Pulmonary artery endothelial cell (primary cell): ENCODE measurements at places on chromosomes 5 and 9. TPM values are rescaled to one million over a fixed set of nuclear protein-coding genes. Genes with fewer than 3 reads are reported as not detected.

PHF2 gene
- total RNA-seq: 14.2 and 14.9 TPM in 2 replicates

ARL10 gene
- 6.7 and 9.2 TPM in 2 replicates for total RNA-seq

MYOT gene
- total RNA-seq: not detected in 2 replicates

CATSPER3 gene
- 0.07 TPM in 1 of 2 replicates, not detected in the other for total RNA-seq

CACNA1B gene
- 0.07 TPM in 2 replicates for total RNA-seq

NAA35 gene
- total RNA-seq: 17.6 and 22.2 TPM in 2 replicates

DNA sequence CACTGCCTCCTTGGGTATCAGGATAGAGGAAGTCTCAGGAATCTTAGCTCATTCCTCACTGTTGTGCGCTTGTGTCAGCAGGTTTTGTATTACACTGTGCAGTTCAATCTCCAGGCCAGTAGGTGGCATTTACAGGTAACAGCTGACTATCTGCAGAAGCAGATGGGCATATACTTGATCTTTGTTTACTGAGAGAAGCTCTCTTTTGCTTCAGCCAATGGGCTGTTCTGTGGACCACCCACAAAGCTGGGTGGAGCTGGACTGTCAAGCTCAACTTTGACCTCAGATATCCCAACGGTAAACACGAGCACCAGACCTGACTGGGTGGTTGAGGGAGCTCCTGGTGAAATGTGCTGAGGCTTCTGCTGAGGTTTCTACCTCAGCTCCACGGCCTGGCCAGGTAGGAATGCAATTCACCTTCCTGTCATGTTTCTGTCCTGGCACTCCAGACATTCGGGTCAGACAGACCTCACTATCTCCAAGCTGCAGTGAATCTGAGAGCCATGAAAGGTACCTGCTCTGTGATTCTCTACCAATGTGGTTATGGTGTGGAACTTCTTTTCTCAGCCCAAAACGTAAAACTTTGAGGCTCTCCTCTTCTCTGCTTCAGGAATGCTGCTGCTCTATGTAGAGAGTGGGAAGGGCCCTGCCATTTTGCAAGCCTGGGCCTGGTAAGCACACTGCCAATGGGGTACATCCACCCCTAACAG lies 167.9 kb upstream of the ACTBL2 start:
- DNase-seq: peak; percentile 27

DNA sequence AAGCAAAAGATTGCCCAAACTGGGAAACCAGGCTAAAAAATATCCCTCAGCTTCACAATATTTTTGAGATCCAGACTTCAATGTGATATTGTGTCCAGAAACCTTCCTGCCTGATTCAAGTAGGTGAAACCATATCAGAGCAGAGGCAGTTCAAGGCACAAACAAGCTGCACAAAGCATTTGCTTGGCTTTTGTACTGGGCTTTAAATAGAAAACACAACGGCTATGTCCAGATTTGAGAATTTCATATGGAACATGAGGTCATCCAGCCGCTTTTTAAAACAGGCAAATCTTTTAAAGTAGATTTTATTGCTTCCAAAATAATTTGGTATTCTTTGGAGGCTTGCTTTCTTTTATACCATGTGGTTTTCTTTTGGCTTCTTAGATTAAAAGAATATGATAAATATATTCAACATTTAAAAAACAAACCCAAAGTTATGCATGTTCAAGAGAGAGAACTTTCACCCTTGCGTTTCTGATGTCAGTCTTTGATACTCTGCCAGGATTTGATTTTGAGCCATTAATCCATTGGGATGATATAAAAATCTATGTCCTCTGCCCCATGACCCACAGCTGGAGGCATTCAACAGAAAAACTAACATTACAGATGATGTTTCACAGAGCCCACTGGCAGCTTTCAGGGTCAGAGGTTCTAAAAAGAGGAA lies 29.0 kb upstream of the CCDC112 start:
- DNase-seq: no peak

DNA sequence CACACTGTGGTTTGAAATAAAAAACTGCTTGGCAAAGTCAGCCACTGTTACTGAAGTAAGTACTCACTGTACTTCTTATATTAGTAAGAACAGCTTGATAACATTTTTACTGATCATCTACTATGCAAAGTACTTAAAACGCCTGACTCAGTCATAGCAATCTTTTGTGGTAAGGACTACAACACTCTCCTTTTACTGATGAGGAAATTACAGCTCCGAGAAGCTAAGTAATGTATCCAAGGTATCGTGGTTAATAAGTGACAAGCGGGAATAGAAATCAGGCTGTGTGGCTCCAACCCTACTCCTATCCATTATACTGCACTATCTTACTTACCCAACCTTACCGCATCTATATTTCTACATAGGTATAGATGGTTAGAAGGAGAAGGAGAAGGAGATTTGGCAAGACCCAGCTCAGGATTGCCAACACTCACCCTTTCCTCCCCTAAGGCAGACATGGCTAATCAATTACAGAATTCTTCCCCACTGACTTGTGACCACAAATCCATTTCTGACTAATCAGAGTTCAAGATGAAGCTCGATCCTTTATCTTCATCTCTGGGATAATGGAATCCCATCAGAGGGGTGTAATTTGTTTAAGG lies 281.4 kb downstream of the SPOCK1 start:
- DNase-seq: no peak

DNA sequence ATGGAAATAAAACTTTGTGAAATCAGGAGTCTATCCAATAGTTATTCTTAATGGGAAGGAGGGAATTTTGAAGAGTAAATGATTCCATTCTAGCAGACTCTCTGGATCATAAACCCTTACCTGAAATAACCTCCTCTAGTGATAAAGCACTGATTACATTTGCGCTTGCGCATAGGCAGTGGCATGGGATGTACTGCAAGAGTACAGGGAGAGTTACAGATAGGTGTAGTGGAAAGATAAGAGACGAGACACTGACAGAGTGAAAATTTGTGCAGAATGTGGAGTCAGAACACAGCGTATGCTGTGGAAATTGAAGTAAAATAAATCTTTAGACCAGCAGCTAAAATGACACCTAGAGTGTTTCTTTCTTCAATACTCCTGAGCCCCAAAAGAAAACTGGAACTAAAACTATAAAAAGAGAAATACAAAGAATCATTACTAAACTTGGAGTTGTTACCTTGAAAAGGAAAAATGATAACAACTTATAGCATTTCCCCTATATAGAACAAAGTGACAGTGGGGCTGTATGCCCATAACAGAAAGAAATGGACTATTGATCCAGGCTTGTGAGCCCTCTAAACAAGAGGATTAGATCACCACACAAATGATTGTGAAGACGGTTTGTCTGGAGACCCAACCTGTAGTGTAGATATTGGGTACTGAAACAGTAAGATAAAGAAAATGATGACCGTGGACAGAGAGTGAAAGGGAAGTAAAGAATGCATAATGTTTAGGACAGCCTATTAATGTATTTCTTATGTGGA lies 1471.2 kb upstream of the NUDT12 start:
- no peak for DNase-seq

DNA sequence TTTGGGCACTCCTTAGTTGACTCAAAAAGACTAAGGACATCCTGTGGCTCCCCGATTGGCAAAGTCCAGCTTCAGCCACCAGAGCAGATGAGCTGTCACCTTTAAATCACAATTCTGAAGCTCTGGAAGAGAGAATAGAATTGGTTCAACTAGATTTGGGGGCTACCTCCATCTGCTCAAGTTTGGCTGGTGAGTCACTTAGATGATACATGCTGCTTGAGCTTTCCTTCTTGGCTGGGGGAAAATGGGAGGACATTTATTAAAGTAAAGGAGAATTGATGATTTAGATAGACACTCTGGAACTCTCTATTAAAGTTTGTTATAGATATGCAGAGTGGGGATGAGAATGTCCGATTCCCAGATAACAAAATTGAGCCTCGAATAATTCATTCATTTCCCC lies 30.0 kb upstream of the GRIA1 start:
- DNase-seq: no peak

GRCh38 chr9:34862043-34862442 lies 96.0 kb upstream of the PHF24 start:
- DNase-seq: no peak

- no peak for DNase-seq
These were observed 524.8 kb downstream of the RAB3C start for GRCh38 chr5:59107692-59108091.

DNA sequence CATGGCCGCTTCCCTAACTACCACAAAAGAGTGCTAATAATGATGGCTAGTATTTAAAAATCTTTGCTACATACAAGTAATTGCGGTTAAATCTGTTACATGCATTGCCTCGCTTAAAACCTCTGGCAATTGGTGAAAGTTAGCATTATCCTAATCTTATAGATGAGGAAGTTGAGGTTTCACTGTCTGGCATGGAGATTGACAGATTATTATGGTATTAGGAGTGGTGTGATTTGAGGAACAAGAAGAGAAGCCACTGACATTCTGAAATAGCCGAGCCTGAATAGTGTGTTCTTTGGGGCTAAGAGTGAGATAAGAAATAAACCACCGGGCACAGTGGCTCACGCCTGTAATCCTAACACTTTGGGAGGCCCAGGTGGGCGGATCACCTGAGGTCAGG lies 45.3 kb upstream of the DPYSL3 start:
- no peak for DNase-seq

- DNase-seq: no peak
These were observed 254.9 kb downstream of the SYK start for GRCh38 chr9:91056486-91056885.

DNA sequence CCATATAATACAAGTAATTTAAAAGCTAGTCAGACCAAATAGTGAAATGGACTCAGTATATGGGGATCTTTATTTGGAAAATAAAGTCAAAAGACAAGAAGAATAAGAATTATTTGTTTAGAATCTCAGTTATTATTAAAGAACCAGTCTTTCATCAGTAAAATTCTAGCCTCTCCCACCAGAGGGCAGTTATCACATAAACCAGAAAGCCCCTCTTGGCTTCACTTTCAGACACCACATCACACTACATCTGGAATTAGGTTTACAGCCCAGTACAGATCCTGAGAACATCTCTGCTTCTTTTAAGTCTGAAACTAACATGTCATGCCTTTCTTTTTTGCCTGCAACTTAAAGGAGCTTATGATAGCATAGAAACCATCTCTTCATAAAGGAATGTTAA lies 12.2 kb upstream of the HSPB3 start:
- no peak for DNase-seq

DNA sequence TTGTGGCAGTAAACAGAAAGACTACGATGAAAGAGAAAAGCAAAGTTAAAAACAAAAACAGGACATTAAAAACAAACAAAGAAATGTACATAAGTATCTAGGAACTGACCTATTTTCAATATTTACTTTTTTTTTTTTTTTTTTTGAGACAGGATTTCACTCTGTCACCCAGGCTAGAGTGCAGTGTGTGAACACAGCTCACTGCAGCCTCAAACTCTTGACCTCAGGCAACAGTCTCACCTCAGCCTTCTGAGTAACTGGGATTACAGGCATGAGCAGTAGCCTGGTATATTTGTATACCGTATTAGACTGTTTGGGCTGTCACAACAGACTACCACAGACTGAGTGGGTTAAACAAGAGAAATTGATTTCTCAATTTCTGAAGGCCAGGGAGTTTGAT lies 1189.1 kb downstream of the CDH9 start:
- DNase-seq: no peak

DNA sequence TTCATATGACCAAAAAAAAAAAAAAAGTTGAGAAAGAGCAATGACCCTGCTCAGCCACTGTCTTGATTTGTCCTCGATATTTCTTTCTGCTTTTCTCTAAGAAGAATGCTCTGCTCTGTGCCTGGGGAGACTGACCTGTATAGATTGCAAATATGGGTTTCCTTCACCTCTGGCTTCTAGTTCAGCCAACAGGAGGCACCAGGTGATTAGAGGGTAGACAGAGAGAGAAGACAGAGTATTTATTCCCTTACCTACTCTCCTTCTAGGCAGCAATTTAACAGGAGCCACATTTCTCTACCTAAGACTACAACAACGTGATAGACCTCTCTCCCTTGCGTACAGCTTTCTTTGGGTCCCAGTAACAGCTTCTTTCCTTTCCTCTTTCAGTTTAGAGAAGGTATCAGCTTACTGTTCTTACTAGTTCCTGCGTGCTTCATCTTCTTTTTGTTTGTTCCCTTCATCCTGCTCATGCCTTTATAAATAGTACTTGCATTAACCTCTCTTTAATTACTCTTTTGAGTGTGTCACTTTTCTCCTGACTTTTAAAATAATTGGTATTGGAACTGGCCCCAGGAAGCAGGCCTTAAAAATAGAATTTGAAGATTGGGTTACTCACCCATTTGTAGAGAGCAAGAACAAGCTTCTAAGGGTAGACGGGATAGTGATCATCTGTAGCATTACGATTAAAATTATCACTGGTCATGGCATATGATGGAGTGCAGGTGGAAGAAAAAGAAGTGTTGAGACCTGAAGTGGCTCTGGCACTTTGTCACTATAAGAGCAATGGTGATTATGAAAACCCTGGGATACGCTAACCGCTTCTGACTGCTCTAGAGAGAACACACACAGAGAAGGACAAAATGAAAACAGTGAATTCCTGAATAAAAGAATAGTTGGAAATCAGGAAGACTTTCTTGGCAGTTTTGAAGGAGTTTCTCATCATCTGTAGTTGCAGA lies 161.2 kb upstream of the FSTL4 start:
- no peak for DNase-seq

DNA sequence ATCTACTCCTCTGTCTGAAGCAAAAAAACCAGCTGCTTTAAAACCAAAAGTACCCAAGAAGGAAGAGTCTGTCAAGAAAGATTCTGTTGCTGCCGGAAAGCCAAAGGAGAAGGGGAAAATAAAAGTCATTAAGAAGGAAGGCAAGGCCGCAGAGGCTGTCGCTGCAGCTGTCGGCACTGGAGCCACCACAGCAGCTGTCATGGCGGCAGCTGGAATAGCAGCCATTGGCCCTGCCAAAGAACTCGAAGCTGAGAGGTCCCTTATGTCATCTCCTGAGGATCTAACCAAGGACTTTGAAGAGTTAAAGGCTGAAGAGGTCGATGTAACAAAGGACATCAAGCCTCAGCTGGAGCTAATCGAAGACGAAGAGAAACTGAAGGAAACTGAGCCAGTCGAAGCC lies 88.3 kb downstream of the MAP1B start:
- DNase-seq: no peak

DNA sequence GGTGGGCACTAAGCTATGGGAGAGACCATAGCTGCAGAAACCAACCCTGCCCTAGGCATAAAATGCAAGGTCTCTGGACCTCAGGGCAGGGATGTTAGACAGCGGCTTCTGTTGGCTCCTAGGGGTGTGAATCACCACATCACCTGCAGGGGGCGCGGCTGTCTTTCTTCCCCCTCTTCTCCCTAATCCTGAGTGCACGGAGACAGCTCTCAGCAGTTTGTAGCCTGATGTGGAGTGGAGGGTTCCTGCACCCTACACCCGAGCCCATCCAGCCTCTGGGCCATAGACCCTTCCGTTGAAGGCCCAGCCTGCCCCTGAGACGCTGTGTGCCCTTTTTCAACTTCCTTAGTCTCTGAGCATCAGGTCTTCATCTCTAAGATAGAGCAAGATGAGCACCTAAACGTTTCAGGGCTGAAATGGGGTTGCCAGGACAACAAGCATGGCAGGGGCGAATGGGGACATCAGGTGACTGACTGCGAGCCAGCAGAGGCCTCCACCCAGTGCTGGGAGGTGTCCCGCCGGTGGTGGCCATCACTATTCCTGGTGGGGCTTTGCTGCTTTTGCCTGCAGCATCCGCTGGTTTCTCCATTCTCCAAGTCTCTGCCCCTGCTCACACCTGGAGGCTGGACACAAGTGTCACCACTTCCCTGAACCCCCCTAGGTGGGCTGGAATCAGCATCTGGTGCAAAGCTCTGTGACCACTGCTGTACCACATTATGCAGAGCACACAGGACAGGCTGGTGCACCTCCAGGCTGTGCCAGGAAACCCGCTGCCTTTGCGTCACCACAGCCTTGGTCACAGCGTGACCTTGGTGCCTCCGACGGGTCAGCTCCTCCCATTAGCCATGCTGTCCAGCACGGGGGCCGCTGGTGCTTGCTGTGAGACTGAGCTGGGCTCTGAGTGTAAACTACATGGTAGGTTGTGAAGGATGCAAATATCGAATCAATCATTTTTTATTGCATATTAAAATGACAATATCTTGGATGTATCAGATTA lies 2.5 kb upstream of the SEC16A start:
- peak; percentile 33 for DNase-seq
